ELF-1 (cell line): ENCODE measurements at places on chromosomes 4 and X.

DNA sequence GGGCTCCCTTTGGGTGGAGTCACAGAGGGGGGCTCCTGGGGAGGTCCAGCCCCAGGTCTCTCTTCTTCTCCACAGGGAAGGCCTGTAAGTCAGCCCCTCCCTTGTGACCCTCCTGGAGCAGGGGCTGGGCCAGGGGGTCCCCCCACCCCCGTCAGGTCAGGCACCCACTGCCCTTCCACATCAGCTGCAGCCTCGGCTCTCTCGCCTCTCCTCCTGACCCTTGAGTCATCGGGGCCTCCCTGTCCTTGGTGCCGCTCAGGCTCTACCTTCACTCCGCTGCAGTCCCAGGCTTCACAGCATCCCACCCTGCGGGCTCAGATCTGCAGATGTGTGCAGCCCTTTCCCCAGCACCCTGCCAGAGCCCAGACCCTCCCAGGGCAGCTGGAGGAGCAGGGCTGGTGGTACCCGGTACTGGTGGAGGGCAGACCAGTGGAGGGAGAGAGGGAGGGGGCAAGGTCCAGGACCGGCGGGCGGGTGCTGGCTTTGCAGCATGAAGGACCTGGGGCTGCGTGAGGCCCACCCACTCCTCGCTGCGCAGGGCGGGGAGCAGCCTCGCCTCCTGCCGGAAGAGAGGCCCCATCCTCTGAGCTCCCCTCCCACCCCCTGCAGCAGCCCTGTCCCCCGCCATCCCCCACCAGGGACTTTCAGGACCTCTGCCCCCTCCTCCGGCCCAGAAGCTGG, 117.1 kb downstream of the FAM53A start:
- no peak for DNase-seq

- DNase-seq, result no peak
Observed at GRCh38 chr4:139629436-139630125, 36.0 kb upstream of the MGST2 start.

DNA sequence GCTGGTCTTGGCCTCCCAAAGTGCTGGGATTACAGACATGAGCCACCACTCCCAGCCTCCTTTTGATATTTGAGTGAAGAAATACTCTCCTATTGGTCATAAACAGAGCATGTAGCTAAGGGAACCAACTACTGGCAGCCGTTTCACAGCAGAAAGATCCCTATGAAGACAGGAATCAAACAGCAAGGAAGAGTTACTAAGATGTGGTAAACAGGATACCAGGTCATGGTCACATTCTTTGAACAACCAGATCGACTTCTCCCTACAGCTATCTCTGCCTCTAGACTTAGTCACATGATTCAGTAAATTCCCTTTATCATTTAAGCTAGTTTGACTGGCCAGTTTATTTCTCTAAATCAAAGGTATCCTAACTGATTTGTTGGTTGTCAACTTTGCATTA, 9.0 kb upstream of the HNRNPD start:
- DNase-seq, result no peak

- peak; percentile 96 for DNase-seq
Observed at GRCh38 chrX:73877687-73878086, 314.7 kb downstream of the CHIC1 start.

GRCh38 chr4:169492436-169493163, 119.8 kb downstream of the NEK1 start:
- peak; percentile 63 for DNase-seq

GRCh38 chr4:104592183-104592582, 97.5 kb upstream of the CXXC4 start:
- DNase-seq, result no peak

GRCh38 chrX:14832151-14832550, 40.7 kb downstream of the FANCB start:
- DNase-seq, result peak; percentile 8

DNA sequence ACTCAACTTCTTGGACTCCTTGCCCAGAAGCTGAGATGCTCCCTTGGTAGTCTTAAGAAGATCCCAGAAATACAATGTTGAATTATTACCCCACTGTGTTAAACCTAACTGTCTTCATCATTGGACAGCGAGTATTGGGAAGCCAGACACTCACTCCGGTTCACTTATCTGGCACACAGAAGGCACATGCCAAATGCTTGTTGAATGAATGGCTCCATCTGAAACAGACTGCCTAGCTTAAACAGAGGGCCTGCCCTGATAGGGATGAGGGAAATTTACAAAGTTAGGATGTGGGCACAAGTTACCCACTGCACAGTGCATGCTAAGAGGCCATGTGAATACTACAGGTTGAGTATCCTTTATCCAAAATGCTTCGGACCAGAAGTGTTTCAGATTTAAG, 79.3 kb downstream of the RASL11B start:
- no peak for DNase-seq

GRCh38 chr4:153207027-153207426, 2.8 kb downstream of the TRIM2 start:
- peak; percentile 38 for DNase-seq

DNA sequence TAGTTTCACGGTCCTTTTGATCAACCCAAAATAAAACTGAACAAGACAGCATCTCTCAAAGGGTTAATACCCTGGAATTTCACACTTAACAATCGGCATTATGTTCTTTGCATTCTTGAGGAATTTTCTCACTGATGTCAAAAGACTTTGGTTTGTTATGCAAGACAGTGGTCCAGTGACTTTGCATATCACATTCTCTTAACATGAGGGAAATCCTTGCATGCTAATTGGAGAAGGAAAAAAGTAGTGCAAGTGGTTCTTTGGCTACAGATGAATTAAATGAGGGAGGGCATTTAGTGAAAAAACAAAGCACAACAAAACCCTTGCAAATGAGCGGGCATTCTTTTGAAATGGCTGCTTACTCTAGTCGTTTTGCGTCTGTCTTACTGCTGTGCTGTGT, 105.1 kb upstream of the LIMCH1 start:
- DNase-seq, result peak; percentile 77

DNA sequence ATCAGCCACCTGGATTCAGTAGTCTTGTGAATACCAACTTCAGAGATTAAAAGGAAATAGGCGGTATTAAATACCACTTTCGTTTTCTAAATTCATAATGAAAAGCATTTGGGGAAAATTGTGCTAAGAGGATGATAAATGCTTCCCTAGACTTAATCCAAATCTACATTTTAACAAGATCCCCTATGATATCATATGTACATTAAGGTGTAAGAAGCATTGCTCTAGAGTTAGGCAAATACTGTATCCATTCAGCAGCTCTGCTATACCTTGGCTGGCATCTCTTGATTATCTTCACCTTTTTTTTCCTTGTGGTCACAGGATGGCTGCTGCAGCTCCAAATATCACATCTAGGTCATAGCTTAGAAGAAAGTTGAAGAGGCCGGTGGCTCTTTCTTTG, 40.6 kb upstream of the PHEX start:
- no peak for DNase-seq

DNA sequence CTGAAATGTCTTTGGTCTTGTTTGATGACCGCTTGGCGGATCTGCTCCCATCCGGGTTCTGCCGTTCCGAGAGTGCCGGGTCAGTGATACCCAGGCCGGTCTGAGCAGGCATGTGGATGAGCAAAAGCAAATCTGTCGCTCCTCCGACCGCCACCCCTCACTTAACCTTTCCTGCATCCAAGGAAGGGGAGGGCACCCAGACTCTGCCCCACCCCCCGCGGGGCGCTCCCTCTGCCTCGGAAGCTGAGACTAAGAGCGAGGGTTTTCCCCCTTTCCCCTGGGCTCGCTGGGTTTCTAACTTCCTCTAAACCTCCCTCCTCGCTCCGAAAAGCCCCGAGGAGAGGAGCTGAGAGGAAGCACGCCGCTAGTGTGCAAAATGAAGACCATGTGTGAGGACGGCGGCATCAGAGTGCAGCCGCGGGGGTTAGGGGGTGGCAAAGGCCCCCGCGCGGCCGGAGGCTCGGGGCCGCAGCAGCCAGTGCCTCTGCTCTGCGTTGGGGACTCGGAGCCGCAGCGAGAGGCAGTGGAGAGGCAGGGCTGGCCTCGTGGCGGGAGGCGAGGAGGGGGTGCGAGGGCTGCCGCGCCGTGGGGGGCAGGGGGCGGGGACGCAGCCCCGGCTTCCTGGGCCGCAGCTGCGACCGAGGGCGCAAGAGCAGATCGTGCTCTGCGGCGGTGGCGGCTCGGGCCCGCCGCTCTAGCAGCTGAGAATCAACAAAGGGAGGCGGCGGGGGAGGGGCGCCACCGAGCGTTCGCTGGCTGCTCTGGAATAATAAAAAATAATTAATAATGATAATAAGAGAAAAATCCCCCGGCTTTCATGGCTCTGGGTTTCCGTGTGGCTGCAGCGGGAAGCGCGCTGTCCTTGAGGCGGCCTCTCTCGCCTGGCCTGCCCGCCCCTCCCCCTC, 55.8 kb upstream of the BCOR start:
- peak; percentile 64 for DNase-seq

- DNase-seq, result no peak
Observed at GRCh38 chr4:107709916-107710315, 10.1 kb downstream of the PAPSS1 start.
